Head of caudate nucleus (tissue), 42 donors: ENCODE measurements at places on chromosomes 12 and 14.

DNA sequence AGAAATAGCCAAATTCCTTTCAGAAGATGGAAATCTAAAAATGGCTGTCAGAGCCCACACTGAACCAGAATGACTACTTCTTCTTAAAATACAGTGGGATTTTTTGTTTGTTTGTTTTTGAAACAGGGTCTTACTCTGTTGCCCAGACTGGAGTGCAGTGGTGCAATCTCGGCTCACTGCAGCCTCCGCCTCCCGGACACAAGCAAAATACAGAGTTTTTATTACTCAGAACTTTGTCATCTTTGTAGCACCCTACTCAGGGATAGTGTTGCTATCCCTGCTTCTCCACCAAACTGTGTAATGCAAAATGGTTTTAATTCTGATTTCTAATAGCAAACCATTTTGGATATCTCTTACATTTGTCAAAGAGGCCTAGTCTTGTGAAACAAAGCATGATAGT is 16.4 kb downstream of the ZNF410 start:
- DNase-seq, result no peak

GRCh38 chr12:113090740-113091139 is 34.2 kb downstream of the DTX1 start:
- peak; percentile 63 for DNase-seq

- DNase-seq, result no peak
Measured at GRCh38 chr12:104966677-104967076, 8.6 kb upstream of the SLC41A2 start.

- DNase-seq, result no peak
Measured at GRCh38 chr14:73235531-73236155, 1.7 kb upstream of the PAPLN start.

DNA sequence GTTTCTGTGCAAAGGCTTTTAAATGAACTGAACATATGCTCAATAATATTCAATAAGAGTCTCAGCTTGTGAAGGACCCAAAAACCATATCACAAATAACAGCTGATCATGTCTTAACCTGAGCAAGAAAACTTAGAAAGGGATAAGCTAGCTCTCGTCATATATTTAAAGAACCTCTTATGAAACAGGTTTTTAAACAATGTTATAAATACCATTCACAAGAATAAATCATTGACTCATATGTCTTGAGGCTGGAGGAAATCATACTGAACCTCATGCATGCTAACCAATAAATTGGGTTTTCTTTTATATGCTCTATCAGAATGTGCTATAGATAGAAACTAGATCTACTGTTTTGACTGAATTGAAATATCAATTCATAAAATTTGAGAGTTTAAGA is 426.9 kb downstream of the NOVA1 start:
- DNase-seq, result no peak

- no peak for DNase-seq
Measured at GRCh38 chr12:92080911-92081285, 64.7 kb downstream of the BTG1 start.

DNA sequence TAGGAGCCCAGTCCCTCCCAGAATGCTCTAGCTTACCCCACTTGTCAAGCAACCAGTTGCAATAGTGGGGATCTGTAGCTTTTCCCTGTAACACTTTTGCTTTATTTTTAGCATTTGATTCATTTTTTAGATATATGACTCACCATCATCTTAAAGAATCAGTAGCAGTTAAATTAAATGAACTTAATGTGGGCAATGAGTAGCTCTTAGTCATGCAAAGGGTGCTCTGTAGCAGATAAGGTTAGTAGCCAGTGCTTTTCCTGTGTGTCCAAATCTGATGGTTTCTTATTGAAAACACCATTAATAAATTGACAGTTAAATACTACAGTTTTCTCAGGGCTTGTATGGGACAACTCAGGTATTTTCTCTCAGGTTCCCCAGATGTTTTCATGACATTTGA is 311.8 kb downstream of the RERGL start:
- no peak for DNase-seq

- no peak for DNase-seq
Measured at GRCh38 chr12:59733200-59733599, 137.4 kb downstream of the SLC16A7 start.

GRCh38 chr12:15808250-15808649 is 19.1 kb upstream of the EPS8 start:
- DNase-seq, result no peak

DNA sequence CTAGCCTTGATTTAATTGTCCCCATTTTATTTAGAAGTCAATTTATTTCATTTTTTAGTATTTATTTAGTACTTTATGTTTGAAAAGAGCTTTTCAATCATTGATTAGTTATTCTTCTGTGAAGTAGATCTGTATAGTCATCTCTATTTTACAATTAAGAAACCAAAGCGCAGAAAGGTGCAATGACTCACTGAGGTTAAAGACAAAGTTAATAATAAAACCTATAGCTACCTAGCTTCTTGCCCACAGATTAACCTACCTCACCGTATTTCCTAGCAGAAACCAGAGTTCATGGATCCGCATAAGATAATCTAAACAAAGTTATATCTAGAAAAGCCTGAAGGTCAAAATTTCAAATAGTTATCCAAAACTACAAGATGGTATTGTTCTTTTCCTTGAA is 176.4 kb downstream of the GRIN2B start:
- DNase-seq, result no peak

GRCh38 chr14:23877538-23878180 is 75.9 kb upstream of the DHRS4 start:
- DNase-seq, result no peak

GRCh38 chr14:101737414-101738339 is 23.8 kb upstream of the PPP2R5C start:
- no peak for DNase-seq

DNA sequence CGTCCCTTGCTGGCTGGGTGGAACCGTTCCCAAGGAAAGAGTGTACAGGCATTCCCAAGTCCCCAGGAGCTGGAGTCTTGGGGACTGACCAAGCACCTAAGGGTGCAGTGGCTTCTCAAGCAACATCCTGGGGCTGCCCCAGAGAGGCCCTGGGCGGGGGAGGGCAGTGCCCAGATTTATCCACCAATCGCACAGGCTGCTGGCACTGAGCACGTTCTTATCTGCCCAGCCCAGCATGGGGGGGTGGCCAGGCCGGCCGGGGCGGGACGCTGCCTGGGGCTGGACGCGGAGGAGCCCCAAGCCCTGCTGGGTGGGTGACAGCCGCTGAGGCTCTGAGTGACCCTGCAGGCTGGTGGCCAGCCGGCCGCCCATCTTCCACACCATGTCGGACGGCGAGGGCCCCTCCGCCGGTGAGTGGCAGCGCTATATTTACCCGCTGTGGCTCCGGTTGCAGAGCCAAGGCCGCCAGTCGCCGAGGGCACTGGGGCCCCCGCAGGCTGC is 53.4 kb downstream of the CYP46A1 start:
- DNase-seq, result peak; percentile 47

DNA sequence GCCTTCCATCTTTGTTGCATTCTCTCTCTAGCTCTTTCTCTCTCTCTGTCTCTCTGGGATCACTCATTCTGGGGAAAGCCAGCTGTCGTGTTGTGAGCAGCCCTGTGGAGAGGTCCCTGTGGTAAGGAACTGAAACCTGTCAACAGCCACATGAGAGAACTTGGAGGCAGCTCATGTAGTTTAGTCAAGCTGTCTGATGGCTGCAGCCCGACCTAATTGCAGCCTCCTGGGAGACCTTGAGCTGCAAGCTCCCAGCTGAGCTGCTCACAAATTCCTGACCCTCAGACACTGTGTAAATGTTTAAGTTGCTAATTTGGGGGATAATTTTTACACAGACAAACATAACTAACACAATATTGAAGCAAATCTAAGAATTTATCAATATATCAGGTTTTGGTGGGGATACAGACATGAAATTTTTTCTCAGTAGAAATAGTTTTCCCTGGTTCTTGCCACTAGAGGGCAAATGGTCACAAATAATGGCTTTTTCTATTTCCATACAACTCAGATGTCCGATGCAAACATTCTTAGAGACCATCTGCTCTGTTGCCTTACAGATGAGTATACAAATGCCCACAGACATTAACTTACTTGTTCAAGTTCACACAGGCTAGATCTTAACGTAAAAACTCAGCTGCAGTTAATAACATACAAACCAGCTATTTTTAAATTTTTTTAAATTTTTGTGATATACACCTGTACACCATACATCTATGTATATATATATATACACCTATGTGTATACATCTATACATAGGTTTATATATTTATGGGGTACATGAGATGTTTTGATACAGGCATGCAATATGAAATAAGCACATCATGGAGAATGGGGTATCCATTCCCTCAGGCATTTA is 15.5 kb upstream of the KRR1 start:
- no peak for DNase-seq

- DNase-seq, result no peak
Measured at GRCh38 chr12:117111386-117111785, 12.2 kb upstream of the TESC start.

DNA sequence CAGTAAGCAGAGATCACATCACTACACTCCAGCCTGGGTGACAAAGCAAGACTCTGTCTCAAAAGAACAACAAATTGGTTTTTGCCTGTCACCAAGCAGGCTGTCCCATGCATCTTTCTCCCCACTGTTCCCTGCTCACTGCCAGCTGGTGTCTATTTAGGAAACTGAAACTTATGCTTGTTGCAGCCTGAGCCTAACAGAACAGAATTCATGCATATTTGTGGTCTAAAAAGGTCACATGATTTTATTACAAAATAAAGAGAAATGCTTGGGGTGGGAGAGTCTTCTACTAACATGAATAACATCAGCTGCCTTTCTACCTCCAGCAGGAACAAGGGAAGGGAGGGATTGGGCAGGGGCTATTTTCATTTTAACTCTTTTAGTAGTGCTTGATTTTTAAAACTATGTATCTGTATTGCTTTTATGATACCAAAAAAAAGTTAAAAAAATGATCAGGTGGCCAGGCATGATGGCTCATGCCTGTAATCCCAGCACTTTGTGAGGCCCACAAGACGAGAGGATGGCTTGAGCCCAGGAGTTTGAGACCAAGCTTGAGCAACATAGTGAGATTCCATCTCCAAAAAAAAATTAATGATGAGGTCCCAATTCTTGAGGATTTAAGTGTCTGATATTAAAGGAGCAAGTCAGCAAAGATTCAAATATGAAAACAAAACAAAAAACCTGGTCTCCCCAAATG is 923 bp downstream of the STAT2 start:
- peak; percentile 59 for DNase-seq

- DNase-seq, result no peak
Measured at GRCh38 chr14:102507081-102507856, 2.3 kb downstream of the ANKRD9 start.

DNA sequence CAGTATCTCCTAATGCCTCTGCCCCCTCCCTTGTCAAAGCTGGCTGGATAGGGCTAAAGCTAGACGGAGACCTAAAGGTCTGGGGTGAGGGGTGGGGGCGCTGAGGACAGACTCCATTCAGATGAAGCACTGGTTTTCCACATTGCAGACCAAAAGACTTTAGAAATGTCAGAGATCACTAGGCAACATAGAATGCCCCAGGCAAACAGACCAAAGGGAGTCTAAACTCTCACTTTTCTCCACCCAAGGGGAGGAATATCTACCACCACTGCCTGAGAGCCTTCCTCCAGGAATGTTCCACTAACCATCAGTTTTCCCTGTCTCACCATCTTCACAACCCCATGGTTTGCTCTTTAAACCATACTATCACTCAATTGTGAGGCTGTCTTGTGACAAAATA is 106.9 kb upstream of the KRAS start:
- DNase-seq, result no peak

- DNase-seq, result no peak
Measured at GRCh38 chr14:21263284-21264024, 5.8 kb downstream of the HNRNPC start.

GRCh38 chr12:132477017-132477702 is 12.8 kb upstream of the FBRSL1 start:
- DNase-seq, result no peak

- DNase-seq, result no peak
Measured at GRCh38 chr14:38366374-38366773, 110.5 kb upstream of the CLEC14A start.
